ENCODE measurements at places on chromosomes 3 and 15.

DNA sequence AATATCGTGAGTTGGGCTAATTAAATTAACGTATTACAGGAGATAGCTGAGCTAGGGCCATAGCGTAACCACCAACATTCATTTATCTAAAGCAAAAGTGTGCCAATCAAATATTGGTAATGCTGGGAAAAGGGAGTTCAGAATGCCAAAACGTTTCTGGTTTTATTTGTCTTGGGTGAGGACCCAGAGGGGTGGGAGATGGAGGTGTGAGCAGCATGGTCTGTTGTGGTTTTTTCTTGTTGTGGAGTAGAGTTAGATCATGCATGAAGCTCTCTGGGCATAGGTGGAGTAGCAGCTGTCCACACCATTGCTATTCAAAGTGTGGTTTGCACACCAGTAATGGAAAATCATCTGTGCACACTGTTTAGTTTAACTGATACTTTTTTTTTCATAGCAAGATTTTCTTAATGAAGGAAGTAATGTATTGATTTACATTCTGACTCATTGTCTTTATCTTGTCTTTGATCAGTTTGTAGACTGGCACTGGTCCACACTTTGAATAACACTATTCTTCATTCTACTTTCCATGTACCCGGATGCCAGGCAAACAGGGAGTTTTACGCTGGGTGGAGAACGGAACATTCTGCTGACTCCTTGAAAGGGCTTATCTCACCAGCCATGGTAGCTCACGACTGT is 50.8 kb upstream of the CRTC3 start:
- peak; percentile 10 for DNase-seq

GRCh38 chr3:195595785-195596531 is 12.2 kb upstream of the APOD start:
- no peak for DNase-seq

- DNase-seq, result peak; percentile 36
These were observed 1.2 kb upstream of the ABHD17C start for GRCh38 chr15:80693682-80694610.

- DNase-seq, result no peak
These were observed 10.5 kb downstream of the GABRG3 start for GRCh38 chr15:26981492-26981891.

DNA sequence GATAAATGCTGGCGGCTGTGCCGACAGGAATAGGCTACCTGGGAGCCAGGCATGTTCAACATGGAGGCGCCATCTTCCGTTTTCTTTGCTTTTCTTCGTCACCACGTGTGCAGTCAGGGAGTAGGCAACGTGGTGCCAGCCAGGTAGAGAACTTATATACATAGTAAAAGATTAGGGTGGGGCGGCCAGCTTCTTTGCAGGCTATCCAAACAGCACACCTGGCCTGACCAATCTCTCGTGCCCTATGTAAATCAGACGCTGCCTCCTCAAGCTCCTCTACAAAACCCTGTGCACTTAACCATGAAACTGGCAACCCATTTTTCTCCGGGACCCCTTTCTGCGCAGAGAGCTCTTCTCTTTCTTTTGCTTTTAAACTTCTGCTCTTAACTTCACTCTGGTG is 28.6 kb upstream of the OR5K4 start:
- DNase-seq, result no peak

GRCh38 chr3:10483686-10484345 is 21.6 kb downstream of the ATP2B2 start:
- DNase-seq, result no peak

DNA sequence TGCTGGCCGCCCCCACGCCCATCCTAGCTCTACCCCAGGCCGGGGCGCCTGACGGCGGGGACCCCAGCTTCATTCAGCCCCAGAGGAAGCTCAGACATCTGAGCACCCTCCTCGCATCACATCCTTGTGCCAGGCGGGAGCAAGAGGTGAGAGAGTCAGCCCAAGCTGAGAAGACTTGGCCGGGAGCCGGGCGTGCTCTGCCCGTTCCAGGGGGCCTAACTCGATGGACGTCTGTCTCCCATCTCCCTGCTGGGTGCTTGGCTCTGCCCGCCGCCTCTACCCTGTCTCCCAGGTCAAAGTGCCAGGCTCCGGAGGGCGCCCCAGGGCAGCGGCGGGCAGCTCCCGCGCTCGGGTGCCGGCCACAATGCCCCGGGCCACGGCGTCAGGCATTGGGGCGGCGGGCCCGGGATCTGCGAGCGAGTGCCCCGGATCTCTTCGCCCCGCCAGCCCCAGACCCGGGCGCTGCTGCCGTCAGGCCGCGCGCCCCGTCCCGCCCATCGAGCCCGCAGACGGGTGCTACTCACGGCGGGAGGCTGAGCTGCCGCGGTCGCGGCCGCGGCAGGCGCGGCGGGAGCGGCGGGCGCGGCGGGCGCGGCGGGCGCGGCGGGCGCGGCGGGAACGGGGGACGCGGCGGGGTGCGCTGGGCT is 388 bp downstream of the DAPK2 start:
- no peak for DNase-seq

DNA sequence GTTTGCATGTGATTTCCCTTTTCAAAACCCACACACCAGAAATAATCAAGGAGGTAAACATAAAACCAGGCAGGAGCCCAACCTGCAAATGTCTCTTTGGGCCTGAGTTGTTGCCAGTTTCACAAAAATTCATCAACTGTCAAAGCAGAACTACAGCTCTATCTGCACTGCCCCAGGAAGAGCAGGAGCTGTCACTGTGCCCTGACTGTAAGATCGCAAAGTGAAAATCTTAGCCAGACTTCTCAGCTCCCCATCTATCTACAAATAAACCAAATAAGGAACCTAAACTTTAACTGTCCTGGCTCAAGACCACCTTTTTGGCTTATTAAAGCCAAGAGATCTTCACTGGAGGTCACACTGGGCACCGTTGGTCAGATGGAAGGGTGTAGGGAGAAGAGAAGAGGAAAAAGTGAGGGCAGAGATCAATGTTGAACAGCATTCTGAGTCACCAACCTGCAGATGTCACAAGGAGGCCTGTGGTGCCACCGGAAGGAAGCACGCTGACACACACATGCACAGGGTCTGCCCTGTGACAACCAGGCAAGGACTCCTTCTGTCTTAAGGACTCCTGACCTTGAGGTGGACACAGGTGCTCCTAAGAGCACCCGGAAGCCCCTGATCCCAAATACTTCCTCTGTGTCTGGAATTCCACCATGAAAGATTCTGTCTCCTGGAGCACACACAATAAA is 58.7 kb downstream of the RPN1 start:
- DNase-seq, result no peak

GRCh38 chr3:8357859-8358258 is 143.8 kb upstream of the LMCD1 start:
- no peak for DNase-seq

- no peak for DNase-seq
These were observed 429.7 kb upstream of the RASGRP1 start for GRCh38 chr15:38994310-38994709.

GRCh38 chr3:100027321-100027720 is 87.0 kb downstream of the FILIP1L start:
- DNase-seq, result no peak

GRCh38 chr3:135556174-135556573 is 409.4 kb upstream of the PPP2R3A start:
- no peak for DNase-seq

GRCh38 chr15:70443486-70444273 is 319.7 kb downstream of the UACA start:
- DNase-seq, result no peak

DNA sequence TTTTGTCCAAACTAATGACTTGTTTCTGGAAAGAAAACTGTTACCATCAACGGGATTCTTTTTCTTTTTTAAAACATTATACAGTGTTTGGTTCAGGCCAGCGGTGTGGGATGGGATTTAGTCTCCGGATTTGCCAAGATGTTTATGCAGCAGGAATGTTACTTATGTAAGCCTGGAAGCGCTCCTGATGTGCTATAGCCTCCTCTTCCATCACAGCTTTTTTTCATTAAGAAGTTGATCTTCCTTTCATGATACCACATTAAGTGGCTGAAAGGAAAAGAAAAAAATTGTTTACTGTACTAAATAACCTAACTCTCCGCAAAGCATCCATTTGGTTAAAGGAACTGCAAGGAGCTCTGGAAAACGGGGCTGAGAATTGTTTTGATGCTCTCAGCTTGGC is 120.5 kb upstream of the ALDH1A3 start:
- DNase-seq, result peak; percentile 30

DNA sequence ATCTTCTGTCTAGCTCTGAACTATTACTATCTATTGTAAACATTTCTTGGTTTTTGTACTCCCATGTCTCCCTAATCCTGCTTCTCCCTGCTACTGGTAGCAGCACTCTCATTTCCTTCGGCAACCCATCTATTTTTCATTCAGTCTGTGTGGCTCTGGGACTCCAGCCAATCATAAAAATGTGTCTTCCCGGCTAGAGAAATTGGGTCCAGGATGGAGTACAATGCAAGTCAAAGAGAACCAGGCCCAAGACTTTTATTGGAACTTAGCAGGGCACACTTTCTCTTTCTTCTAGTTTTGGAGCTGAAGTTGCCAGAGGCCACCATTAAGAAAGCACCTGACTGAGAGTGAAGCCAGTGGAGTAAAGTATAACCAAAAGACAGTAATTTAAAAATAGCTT is 22.8 kb upstream of the ARHGEF26 start:
- no peak for DNase-seq

DNA sequence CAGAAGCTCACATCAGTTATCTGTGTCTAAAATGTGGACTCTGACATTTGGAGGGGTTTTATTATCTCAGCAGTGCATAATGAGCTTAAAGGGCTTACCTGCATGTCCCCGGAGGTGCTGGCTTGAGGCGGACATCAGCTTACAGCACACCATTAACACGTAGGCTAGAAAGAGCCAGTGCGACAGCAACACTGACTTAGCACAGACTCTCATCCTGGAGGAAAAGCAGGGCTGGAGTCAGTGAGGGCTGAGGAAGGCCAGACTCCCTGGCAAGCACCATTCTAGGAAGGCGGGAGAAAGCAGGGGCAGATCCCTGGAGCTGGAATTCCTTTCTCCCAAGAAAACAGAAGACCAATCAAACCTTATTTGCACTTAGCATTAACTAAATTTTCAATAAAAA is 51.7 kb downstream of the TAFA4 start:
- DNase-seq, result no peak

GRCh38 chr3:184311633-184312032 is 2.8 kb upstream of the EIF4G1 start:
- DNase-seq, result no peak

- peak; percentile 82 for DNase-seq
These were observed 105.5 kb downstream of the IQSEC1 start for GRCh38 chr3:12967606-12968351.

- DNase-seq, result no peak
These were observed 35.4 kb downstream of the FXR1 start for GRCh38 chr3:180947761-180948390.

- DNase-seq, result no peak
These were observed 70.4 kb downstream of the C3orf38 start for GRCh38 chr3:88220126-88220525.

- DNase-seq, result peak; percentile 15
These were observed 744.0 kb upstream of the SGO1 start for GRCh38 chr3:20930034-20930433.

DNA sequence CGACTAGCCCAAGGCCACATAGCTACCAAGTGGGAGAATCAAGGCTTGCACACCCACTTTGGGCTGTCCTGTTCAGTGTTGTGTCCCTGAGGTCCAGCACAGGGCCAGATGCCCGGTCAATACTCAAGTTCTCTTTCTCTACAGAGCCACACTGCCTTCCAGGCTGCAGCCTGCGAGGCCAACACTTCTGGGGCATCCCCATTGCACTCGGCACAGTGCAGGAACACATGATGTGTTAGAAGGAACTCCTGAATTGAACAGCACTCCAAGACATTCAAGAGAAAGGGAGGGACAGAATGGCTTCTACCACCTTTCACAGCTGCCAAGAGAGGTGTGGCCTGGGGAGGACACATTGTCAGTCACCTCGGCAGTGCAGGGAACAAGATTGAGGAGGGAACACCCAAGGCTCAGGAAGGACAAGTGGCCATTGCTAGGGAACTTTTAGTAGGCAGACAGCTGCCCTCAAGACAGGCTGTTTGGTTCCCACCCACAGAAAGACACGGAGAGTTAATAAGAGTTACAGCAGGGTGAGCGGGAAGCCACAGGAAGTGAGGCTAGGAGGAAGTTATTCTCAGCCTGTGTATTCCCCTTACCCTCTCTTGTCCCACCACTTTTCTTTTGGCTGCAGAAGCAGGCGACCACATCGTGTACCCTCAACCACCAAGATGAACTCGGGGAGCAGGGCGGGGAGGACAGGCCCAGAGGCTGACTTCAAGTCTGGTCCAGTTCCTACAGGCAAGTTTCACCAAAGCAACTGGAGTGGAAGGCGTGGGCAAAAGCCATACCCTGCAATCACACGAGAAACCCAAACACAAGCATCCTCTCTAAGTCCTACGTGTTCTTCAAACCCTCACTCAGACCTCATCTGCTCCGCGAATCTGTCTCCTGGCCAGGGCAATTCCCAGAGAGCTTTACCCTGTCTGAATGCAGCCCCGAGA is 69.4 kb downstream of the SRGAP3 start:
- no peak for DNase-seq

- no peak for DNase-seq
These were observed 61.6 kb downstream of the TMEM44 start for GRCh38 chr3:194571491-194572142.

DNA sequence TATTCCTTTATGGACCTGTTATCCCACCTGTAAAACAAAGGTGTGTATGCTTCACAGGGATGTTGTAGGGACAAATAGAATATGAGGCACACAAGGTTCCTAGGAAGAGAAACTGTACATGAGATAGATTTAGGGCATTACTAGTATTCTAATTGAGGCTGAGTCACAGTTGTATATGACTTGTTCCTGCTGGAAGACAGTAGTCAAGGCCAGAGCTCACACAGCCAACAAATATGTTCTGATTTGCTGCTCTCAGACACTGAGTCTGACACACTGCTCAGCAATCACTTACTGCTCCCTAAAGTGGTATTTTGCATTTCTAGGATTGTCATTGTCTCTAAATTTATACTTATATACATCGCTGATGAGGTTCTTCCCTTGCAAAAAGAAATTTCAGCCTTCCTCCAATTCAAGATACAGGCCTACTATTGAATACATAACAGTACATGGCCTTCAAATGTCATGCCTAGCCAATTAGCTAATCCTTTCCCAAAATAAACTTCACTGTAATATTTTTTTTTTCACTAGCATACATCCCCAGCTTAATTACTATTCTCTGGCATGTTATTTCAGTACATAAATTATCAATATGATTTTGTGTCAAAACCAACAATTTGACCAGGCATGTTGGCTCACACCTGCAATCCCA is 69.8 kb downstream of the TIGIT start:
- peak; percentile 73 for DNase-seq

- DNase-seq, result peak; percentile 60
These were observed 54.4 kb upstream of the EHHADH start for GRCh38 chr3:185308126-185308754.

GRCh38 chr3:150348500-150348899 is 59.6 kb upstream of the TSC22D2 start:
- peak; percentile 84 for DNase-seq
